ENCODE measurements at places on chromosomes 1 and 21.

GRCh38 chr1:112026016-112026415, 36.5 kb upstream of the KCND3 start:
- no peak for DNase-seq

- DNase-seq, result no peak
Measured at GRCh38 chr1:232893481-232894313, 56.7 kb upstream of the NTPCR start.

GRCh38 chr1:224747578-224747977, 131.5 kb downstream of the CNIH3 start:
- no peak for DNase-seq

DNA sequence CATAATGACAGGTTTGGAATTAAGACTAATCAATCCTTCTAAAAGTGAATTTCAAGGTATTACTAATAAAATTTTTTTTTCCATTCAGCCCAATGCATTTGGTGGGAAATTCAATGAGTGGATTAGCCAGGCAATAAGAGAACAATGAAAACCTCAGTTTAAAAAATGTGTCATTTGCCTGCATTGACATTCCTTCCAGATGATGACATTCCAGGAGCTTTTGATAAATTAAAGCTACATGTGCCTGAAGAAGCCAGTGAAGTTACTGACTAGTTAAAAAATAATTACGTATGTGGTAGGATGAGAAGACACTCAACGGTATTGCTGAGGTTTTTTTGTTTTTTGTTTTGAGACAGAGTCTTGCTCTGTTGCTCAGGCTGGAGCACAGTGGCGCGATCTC, 37.9 kb upstream of the RC3H1 start:
- DNase-seq, result no peak

- no peak for DNase-seq
Measured at GRCh38 chr1:170067253-170067819, 7.2 kb downstream of the KIFAP3 start.

GRCh38 chr1:9558946-9559545, 19.8 kb downstream of the SLC25A33 start:
- no peak for DNase-seq

DNA sequence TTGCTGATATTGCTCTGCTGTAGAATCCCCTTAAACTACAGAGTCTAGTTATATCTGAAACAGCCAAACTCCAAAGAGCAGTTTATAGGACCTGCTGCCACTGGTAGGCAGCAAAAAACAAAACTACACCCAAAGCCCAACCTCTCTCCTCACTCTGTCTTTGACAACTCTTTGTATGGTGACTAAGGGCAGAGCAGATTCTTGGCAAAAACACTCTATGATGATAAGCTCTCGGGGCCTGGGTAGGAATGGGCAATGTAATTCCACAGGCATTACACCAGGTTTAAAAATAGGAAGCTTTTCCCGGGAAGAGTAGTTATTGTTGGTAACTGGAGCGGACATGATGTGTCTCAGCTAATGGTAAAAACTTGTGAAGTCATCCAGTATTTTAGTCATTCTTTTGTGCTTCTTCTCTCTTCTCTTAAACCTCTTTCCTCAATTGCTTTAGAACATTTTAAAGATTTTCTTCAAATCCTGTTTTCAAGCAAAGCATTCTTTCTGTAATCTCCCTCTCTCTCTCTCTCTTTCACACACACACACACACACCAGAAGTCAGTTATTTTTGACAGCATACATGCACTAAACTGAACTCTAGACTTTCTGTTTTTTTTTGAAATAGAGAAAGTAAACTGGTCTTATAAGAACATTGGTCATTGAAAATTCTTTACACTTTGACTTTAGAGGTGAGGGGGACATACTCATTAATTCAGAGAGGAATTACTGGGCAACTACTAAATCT, 193.5 kb downstream of the PAPPA2 start:
- DNase-seq, result peak; percentile 12

DNA sequence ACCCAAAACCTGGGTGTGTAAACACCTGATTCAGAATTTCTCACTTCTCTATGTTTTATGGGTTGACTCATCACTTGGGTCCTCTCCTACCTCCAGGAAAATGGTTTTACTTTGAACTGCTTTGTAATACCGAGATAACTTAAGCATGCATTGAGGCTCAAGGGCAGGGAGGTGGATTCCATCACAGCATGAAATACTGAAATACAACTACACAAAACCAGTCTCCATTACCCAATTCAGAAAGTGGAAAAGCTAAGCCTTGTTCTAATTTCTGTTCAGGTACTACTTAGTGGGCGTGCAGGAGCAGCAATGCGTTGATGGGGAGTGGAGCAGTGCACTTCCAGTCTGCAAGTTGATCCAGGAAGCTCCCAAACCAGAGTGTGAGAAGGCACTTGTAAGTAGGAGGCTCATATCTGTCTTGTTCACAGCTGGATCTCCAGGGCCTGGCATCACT, 6.1 kb upstream of the C4BPA start:
- no peak for DNase-seq

GRCh38 chr1:14522926-14523241, 75.6 kb upstream of the KAZN start:
- peak; percentile 72 for DNase-seq

- no peak for DNase-seq
Measured at GRCh38 chr1:219027146-219027673, 146.5 kb upstream of the LYPLAL1 start.

- DNase-seq, result no peak
Measured at GRCh38 chr21:33245289-33245918, 15.7 kb downstream of the IFNAR2 start.

GRCh38 chr1:167273027-167273800, 52.5 kb downstream of the POU2F1 start:
- no peak for DNase-seq

DNA sequence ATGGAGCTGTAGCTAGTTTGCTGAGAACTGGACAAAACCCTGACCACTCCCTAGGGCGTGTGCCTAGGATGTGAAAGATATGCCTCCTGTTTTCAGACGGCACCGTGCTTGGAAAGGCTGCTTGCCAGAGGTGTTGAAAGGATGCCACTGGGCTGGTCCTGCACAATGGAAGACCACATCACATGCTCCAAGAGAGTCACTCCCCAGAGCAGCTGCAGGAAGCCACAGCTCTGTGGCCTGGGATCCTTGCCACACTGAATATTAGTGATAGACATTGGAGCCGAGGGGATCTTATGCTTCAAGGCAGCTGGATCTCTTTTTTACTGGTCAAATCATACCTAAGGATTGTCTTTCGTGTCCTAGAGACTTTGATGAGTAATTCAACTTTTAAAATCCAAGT, 6.6 kb upstream of the APP start:
- no peak for DNase-seq

DNA sequence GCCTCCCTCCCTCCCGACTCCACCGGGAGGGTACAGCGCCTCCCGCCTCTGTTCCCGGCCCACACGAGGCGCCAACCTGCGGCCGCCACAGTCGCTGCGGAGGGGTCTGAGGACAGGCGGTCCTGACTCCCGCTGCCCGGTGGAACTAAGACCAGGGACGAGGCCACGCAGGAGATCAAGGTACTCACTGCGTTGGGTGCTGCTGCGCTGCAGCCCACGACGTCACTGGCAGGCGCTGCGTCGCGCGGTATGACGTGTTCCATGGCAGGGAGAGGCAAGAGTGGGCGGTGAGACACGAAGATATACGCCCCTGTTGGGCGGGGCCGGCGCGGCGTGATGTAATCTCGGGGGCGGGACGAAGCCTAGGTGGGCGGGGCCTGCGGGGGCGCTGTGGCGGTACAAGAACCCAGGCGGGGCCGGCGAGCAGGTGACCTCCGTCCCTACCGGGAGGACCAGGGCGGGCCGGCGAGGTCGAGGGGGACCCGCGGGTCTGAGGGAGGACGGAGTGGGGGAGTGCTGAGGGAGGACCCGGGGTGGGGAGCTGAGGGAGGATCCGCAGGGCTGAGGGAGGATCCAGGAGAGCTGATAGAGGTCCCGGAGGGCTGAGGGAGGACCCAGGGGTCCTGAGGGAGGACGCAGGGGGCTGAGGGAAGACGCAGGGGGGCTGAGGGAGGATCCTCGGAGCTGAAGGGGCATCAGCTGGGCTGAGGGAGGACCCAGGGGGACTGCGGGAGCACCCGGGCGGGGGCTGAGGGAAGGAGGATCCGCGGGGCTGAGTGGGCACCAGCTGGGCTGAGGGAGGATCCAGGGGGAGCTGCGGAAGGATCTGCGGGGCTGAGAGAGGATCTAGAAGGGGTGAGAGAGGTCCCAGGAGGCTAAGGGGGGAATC, at the start of gene MRPL55:
Gene MRPL55 (minus strand): TSS at position 227 of the 889 bp plus-strand sequence. CDS start 1,039 bp downstream, outside the sequence.
- peak; percentile 97 for DNase-seq

GRCh38 chr1:194419721-194420120, 1233.3 kb upstream of the B3GALT2 start:
- DNase-seq, result no peak

DNA sequence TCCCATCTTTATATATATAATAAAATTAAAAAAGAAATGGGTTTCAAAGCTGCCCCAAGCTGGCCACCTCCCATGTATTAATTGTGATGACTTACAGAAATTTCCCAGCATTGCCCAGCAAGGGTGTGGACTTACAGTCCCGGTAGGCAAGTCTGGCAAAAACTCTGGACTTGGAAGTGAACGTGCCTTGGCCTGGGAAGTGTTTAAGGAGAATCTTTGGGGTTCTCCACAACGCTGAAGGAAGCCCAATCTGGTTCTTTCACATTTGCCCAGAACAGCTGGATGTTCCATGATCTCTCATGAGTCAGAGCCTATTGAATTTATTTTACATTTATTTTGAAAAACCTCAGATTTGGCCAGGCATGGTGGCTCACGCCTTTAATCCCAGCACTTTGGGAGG, 98.4 kb upstream of the SLC45A1 start:
- no peak for DNase-seq

DNA sequence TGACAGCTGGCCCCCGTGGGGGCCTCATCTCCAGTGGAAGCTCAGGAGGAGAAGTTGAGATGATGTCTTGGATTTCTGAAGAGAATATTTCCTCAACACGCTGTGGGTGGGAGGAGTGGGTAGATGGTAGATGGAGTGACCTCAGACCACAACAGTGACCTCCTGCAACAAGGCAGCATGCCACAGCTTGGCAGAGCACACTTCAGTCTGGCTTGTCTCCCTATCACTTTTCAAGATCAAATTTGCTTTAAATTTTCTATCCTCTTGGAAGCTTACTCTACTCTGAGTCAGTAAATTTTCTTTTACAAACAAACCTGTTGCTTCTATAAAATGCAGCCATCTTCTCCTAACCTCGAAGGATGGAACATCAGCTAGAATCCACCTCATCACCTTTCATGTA, 59.7 kb downstream of the NTPCR start:
- no peak for DNase-seq

- DNase-seq, result no peak
Measured at GRCh38 chr1:48462716-48463302, 9.2 kb downstream of the SPATA6 start.

GRCh38 chr1:9910076-9910422, at the start of gene CTNNBIP1:
TSS of gene CTNNBIP1 (minus strand) at chr1:9910269. CDS start at chr1:9872064, 38,205 bp downstream.
- no peak for DNase-seq

DNA sequence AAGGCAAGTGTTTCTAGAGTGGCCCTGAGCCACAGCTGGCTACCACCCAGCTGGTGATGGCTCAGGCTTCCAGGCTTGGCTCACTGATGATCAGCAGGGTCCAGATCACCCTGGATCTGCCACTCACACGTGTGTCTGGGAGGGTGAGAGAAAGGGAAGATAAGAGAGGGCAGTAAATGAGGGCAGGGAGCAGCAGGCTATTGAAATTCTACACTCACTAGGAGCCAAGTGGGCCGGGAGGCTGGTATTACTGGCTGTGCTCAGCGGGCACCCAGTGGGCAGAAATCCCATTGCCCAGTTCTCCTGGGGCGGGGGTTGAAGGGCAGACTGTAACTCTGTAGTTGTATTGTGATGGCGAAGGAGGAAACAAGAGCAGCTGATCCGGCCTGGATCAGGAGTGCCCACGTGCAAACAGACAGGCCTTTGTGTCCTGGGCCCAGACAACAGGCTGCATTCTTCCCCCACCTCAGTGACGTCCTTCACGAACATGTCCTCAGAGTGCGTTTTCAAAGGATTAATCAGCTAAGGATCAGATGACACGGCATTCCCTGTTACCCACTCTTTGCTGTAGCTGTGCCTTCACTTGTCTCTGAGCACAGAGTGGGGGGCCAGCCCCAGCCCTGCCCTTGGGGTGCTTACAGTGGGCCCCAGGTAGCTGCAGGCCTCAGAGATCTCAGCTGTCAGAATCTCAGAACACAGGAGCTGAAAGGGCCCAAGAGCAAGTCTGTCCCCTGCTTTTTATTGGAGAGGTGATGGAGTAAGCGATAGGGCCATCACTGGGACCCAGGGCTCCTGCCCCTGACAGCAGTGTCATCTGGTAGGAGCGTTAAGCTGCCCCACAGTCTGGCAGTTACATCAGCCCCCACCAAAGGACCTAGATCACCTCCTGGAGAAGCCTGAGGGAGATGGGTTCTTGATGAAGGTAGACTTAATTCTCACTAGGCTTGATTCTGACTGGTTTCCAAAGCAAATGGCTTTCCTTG, 60.5 kb downstream of the ATP1A1 start:
- DNase-seq, result no peak

Data from uterus (tissue), 4 donors.